ENCODE measurements at places on chromosomes 3 and 15.
A peak's percentile ranks its signal among the peaks of the same experiment; 100 is the strongest.

DNA sequence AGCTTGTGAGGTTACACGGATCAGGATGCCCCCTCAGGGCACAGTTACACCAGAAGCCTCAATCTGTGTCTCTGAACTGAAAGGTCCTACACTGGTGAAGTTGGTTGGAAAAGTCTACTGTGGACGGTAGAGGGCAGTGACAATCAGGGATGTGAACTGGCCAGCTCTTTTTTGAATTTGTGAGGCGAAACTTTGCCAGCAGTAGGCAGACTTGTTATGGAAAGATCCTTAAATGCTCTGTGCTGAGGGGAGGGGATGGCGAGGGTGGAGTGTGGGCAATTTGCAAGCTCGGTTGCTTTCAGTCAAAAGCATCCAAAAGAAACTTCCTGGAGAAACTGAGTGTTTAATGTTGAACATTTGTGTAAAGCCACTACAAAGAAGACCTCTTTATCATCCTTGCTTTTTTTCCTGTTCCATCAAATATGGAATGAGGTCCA lies 127.4 kb upstream of the ABHD17C start:
- DNase-seq = no peak

DNA sequence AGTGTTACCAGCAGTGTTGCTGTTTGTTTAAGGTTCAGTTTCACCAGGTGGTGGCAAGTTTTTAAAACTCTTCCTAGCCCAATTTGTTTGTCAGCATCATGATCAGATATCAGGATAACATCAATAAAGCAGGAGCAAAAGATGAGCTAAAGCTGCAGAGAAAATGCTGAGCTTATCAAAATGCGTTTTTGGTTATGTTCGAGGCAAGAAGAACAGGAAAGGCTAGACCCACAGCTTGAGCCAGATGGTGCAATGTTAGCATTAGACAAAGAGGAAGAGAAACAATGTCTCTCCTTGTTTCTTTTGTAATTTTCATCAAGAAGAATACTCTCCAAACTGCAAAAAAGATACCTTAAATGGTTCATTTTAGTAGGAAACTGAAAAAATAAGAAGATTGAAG lies 66.2 kb downstream of the THRB start:
- no peak for DNase-seq

DNA sequence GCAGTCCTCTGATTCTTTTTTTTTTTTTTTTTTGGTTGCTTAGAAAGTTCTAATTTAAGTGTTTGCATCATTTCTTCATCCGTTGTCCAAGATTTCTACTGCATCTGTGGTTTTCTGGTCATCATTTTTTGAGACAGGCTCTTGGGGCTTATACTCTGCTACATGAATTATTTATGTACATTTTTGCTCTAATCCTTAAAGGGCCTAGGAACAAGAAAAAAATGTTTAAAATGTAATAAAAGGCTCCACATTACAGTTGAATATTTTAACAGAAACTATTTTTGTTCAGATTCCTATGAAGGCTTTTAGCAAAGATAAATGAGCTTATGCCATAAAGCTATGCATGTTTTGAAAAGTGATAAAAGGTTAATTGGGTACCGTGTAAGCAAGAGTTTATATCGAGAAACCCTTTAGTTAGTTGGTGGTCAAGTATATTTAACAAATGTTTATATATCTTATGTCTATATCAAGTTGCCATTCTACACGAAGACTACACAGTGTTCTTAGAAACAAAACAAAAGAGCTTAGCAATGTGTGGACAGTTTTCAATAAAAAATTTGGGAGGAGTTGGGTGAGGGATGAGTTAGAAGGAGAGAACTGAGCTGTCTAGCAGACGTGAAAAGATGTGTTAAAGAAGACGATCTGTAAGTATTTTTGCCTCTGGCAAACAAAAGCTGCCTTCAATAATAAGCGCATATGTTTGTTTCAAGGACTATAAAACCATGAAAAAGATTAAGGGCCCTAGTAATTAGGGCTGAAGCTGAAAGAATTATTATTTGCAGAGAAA lies 563.6 kb upstream of the NAALADL2 start:
- no peak for DNase-seq

DNA sequence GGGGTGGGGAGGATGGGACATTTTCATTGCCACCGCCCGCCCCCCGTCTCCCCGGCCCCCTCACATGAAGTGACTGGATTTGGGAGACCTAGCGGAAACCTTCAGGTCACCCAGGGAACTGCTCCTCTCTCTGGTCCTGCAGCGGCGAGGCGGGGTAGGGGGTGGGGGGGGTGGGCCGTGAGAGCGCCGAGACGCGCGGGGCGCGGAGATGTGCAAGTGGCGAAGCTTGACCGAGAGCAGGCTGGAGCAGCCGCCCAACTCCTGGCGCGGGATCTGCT lies 712 bp upstream of the MME start:
- DNase-seq = no peak

- DNase-seq = no peak
These were observed 212.8 kb downstream of the ADAMTS9 start for GRCh38 chr3:64475037-64475436.

DNA sequence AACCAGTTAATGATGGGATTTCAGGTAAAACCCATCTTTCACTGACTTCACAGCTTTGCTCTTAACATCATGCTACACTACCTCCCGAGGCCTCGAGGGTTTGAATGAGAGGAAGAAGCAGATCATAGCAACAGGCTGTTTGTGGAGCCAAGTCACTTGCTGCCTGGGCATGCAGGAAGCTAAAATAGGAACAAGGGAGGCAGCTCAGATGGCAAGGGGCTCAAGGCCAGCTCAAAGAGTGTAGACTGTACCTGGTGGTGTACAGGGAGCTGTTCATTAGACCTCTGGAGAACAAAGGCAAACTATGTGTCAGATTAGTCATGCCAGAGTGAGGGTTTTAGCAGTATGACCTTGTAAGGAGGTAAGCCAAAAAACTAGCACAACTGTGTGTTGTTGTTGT lies 28.8 kb downstream of the ARRDC4 start:
- DNase-seq = no peak

GRCh38 chr15:69096626-69097025 lies 63.8 kb upstream of the GLCE start:
- DNase-seq = no peak

DNA sequence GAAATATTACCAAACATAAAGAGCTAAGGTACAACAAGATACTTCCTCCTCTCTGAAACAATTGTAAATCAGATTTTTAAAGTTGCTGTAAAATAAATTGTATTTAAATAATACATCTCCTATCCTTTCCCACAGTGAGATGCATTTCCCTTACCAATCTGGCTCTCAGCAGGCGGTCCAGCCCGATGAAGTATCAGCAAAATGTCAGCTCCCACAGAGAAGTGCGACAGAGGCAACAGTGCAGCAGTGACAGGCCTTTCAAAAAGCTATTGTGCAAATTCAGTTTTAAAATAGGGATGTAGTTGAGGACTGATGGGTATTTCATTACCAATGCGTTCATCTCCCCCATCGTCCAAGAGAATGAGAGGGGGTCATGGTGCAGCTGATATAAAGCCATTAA lies 733.2 kb upstream of the GOLIM4 start:
- no peak for DNase-seq

DNA sequence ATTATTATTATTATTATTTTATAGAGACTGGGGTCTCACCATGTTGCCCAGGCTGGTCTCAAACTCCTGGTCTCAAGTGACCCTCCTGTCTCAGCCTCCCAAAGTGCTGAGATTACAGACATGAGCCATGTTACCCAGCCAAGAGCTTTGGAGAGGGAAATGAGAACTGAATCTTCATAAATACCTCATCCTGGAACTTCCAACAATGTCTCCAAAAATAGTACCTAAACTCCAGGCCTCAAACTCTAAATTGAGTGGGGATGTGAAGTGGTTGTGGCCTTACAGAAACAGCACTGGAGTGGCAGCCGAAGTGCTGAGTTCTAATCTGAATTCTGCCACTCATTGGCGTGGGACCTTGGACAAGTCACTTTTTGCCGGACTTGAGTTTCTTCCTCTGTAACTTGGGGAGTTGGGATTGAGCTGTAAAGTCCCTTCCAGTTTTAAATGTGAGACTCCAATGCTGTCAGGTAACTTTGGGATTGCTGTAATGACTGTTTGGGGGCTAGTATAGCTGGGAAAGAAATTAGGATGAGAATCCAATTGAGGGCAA lies 10.0 kb upstream of the SRP14 start:
- no peak for DNase-seq

DNA sequence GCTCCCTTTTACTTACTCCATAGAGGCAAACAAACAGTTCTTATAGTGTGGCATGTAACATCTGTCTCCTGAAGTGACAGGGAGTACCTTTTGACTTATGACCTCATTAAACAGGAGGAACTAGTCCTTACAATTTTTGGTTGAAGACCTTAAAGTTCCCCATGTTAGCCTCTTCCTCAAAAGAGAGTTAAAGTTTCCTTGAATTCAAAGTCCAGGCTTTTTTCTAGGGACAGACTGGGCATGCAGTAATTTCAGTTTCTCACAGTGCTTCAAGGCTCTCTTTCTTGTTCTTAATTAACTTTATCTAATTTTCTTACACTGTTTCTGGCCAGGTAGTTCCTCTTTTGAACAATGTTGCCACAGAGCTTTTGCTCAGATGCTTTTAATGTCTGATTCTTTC lies 12.1 kb downstream of the GOLM2 start:
- DNase-seq = no peak

DNA sequence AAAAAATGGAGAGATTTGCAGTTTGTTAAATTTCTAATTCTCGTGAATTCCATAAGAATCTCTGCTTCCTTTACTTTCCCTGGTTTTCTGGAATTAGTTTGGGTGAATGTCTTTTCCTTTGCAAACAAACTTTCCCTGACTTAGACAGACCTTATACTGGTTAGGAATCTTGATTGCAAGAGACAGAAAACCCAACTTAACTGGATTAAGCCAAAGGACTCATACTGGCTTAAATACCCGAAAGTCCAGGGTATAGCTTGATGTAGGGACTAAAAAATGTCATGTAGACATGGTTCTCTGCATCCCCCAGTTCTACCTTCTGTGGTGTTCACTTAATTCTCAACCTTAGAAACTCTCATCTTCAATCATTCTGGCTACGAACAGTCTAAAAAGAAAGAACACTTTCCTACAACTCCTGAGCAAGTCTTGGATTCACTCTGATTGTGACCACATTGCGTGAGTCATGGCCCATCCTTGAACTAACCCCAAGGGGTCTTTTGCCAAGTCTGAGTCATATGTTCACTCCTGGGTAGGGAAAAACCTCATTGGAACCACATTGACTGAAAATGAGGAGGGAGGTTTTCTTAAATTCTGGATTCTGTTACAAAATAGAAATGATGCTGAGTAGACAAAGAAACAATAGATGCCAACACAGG lies 136.0 kb upstream of the DAZL start:
- no peak for DNase-seq

GRCh38 chr3:180646187-180646790 lies 33.0 kb downstream of the CCDC39 start:
- no peak for DNase-seq

- DNase-seq = no peak
These were observed 130.6 kb downstream of the CTNNB1 start for GRCh38 chr3:41329881-41330280.

- DNase-seq = no peak
These were observed 68.4 kb downstream of the IGF2BP2 start for GRCh38 chr3:185756477-185756876.

GRCh38 chr3:71207632-71208031 lies 375.9 kb downstream of the FOXP1 start:
- no peak for DNase-seq

DNA sequence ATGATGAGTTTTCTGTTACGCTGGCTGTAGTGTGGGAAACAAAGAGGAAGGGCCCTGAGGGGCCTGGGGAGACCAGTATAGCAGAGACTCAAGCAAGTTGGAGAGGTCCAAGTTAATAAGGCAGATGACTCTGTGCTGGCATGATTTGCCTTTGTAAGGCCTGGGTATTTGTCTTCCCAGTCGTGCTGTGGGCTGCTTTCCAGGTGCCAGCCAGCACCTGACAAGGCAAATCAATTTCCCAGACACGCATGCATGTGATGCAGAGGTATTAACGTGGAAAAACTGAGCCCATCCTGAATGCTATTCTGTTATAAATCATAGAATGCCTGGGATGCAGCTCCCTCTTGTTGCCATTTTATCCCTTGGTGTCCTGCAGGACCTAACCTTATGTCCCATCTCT lies 175.6 kb downstream of the MFSD1 start:
- no peak for DNase-seq

DNA sequence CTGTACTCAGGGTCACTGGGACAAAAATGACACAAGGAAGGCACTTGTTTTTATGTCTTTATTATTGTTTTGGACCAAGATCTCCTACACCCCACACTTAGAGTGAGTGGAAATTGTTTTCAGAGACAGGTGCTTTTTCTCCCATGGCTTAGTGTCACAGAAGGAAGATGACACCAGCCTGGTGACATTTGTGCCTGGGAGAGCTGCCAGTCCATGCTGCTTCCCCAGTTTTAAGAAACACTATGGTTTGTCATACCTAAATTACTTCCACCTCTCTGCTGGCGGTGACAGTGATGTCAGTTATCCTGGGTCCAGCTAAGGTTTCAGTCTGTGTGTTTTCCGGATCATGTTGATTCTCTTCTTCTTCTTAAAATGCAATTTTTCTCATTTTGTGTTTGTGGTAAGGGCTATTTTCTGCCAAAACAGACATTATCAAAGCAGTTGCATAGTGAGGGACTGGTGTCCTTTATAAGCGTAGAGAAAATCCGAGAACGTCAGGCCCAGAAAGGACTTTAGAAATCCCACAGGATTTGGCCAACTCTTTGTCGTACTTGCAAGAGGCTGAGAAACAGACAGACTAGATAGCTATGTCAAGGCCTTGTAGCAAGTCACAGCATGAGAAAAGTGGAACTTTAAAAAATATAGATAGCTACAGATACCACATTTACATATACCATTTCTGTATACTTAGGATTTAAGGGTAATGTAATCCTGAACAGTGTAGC lies 149.5 kb downstream of the TP63 start:
- DNase-seq = no peak

DNA sequence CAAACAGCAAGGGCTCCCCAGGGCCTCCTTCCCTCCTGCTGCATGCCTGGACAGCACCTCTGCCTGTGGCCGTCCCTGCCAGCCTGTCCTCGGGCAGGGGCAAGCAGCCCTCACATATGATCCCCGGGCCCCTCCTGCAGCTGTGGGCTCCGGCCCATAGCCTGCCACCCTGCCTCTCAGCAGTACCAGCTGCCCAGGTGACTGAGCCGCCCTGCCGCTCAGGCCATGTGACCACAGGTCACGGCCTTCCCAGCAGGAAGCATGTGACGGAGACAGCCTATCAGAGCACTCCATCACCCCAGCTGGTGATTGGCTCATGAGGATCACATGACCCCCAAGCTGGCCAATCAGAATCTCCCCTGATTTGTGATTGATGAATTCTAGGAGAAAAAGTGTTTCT lies 23.9 kb downstream of the ALDH1L1 start:
- peak; percentile 42 for DNase-seq

GRCh38 chr3:123365450-123366143 lies 83.3 kb downstream of the ADCY5 start:
- no peak for DNase-seq

GRCh38 chr3:60497902-60498301 lies 753.4 kb downstream of the FHIT start:
- DNase-seq = no peak

GRCh38 chr15:68325726-68326125 lies 48.2 kb downstream of the FEM1B start:
- no peak for DNase-seq

DNA sequence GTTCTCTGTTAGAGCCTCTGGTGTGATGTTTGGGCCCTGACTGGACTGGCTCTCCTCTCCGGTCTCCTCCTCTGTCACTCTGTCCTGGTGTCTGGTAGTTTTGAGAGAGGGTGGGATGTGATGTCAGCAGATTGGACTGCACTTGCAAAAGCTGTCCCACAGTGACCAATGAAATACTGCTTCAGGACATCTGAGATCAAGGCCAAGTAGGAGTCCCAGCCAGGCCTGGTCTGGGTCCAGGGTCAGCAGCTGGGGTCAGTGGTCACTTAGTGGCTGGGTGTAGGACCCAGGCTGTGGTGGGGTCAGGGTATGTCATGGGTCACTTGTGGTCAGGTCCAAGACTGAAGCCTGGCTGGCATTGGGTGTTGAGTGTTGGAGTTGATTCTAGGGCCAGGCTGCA lies 20.9 kb downstream of the ALDH1L1 start:
- no peak for DNase-seq

Data from activated CD8-positive, alpha-beta memory T cell treated with anti-CD3 and anti-CD28 coated beads for 24 hours (primary cell).